ENCODE measurements at places on chromosomes 11 and 22.

- H3K4me1 ChIP-seq, result peaks cover 16% of the 10 kb centered on the region
- H3K27me3 ChIP-seq, result peaks cover 2% of the 10 kb centered on the region
- DNase-seq, result no peak
- H3K27ac ChIP-seq, result no peak overlapping the region
- H3K36me3 ChIP-seq, result no peaks in the 10 kb centered on the region
These were observed 23.5 kb upstream of the GRAMD1B start for GRCh38 chr11:123406441-123407129.

DNA sequence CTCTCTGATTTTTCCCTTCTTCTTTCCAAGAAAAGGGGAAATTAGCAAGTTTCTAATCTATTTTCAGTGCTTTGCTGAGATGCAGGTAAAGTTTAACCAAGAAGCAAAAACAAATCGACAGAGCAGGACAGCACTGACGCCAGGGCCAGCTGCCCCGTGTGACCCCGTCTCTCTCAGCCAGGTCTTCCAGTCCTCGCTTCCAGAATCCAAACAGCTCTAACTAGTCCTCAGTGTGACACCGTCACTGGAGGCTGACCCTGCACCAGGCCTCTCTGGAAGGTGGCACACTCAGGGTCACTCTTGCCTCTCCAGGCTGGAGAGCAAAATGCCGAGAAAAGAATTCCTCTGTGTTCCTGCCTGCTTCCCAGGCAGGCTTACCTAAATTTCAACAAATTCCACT is 44.8 kb downstream of the SHANK2 start:
- no peak for DNase-seq
- no peak overlapping the region for H3K4me3 ChIP-seq
- no peaks in the 10 kb centered on the region for H3K36me3 ChIP-seq
- H3K27me3 ChIP-seq, result no peaks in the 10 kb centered on the region
- H3K27ac ChIP-seq, result no peak overlapping the region

DNA sequence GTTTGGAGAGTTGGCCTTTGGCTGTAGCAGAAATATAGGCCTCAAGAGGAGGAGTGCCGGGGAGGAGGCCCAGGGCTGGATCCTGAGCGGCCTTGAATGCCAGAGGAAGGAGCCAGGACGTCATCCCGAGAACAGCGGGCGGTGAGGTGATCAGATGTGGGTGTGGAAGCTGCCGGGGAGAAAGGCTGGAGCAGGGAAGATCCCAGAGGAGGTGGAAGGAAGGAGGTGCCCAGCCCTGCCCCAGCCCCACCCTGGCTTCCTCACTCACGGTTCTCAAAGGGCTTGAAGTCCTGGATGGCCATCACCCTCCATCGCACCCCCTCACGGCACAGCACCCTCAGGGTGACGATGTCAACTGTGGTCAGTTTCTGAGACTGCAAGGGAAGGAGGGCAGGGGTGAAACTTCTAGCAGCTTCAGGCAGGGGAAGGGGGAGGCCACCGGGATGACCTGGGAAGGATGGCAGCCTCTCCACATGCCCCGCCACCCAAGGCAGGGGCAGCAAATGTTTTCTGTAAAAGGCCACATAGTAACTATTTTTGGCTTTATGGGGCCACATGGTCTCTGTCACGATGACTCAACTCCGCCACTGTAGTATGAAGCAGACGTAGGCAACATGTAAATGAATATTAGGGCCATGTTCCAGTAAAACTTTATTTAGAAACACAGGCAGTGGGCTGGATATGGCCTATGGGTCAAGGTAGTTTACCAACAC is 10.7 kb downstream of the IL2RB start:
- no peaks in the 10 kb centered on the region for H3K27me3 ChIP-seq
- no peaks in the 10 kb centered on the region for H3K4me1 ChIP-seq
- no peak overlapping the region for H3K27ac ChIP-seq
- no peak for DNase-seq
- no peak overlapping the region for H3K4me3 ChIP-seq

GRCh38 chr11:81987829-81988472 is 745.7 kb downstream of the FAM181B start:
- no peaks in the 10 kb centered on the region for H3K4me1 ChIP-seq
- no peak overlapping the region for H3K4me3 ChIP-seq
- no peak overlapping the region for H3K27ac ChIP-seq
- no peaks in the 10 kb centered on the region for H3K36me3 ChIP-seq
- no peak for DNase-seq
- H3K27me3 ChIP-seq, result no peaks in the 10 kb centered on the region

DNA sequence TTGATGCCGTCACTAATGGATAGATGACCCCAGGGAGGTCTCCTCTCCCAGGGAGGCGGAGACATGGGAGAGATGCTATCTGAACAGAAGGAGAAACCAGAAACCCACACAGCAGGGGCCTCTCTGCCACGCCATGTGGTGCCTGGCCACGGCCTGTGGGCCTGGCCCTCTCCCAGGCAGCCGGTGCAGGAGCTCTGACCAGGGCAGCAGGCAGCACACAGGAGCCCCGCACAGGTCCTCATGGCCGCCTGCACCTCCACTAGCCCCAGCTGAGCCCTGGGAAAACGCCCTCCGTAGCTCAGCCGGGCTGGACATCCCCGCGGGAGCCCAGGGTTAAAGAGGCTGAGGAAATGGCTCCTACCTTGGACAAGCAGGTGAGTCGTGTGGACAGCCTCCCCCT is 19.8 kb downstream of the IGSF9B start:
- no peaks in the 10 kb centered on the region for H3K4me1 ChIP-seq
- H3K4me3 ChIP-seq, result no peak overlapping the region
- no peaks in the 10 kb centered on the region for H3K27me3 ChIP-seq

GRCh38 chr22:45842291-45842991 is 134.5 kb downstream of the WNT7B start:
- H3K27ac ChIP-seq, result no peak overlapping the region
- peaks cover 4% of the 10 kb centered on the region for H3K4me1 ChIP-seq
- DNase-seq, result no peak

DNA sequence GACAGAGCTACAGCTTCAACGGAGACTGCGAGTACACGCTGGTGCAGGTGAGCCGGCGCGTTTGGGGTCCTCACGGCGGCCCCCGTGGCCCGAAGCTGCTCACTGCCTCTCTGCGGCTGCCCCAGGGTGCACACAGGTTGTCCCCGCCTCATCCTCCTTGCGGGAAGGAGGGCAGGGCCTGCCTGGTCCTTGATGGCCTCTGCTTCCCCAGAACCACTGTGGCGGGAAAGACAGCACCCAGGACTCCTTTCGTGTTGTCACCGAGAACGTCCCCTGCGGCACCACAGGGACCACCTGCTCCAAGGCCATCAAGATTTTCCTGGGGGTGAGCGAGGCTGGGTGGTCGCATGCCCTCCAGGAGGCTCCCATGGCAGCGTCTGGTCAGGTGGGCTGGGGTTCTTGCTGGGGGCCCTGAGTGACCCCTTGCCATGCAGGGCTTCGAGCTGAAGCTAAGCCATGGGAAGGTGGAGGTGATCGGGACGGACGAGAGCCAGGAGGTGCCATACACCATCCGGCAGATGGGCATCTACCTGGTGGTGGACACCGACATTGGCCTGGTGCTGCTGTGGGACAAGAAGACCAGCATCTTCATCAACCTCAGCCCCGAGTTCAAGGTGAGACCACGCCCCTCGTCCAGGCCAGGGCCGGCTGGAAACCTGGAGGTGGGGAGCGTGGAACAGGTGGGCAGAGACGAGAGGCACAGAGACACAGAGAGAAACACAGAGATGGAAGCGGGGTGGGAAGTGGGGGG is 19.4 kb downstream of the MUC5AC start:
- no peaks in the 10 kb centered on the region for H3K27me3 ChIP-seq
- DNase-seq, result no peak
- H3K4me1 ChIP-seq, result no peaks in the 10 kb centered on the region
- no peak overlapping the region for H3K27ac ChIP-seq

GRCh38 chr11:64826578-64827450 is 16.5 kb upstream of the MEN1 start:
- H3K4me3 ChIP-seq, result no peak overlapping the region
- no peaks in the 10 kb centered on the region for H3K36me3 ChIP-seq
- no peak for DNase-seq
- H3K4me1 ChIP-seq, result no peaks in the 10 kb centered on the region
- H3K27ac ChIP-seq, result no peak overlapping the region
- no peaks in the 10 kb centered on the region for H3K27me3 ChIP-seq

GRCh38 chr11:128210148-128210940 is 377.0 kb downstream of the ETS1 start:
- H3K4me3 ChIP-seq, result no peak overlapping the region
- H3K27ac ChIP-seq, result no peak overlapping the region
- no peaks in the 10 kb centered on the region for H3K4me1 ChIP-seq
- H3K36me3 ChIP-seq, result no peaks in the 10 kb centered on the region
- DNase-seq, result peak; percentile 97

GRCh38 chr11:64524158-64524527 is 66.9 kb upstream of the SLC22A12 start:
- H3K27ac ChIP-seq, result no peak overlapping the region
- no peaks in the 10 kb centered on the region for H3K4me1 ChIP-seq
- H3K27me3 ChIP-seq, result no peaks in the 10 kb centered on the region
- H3K4me3 ChIP-seq, result no peak overlapping the region

DNA sequence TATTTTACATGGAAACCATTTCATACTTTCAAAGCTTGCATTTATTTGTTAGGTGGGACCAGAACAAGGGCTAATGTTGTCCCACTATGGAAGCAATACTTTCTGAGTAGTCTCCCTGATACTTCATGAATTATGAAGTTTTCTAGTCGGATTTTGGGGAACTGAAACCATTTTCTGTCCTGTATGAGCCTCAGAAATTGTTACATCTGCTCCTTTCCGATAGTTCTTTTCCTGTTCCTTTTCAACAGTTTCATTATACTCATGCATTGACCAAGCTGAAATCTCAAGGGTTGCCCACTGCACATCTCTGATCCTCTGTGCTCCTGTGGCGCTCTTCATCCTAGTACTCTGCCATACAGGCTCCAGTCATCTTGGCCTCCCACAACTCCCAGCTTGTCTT is 31.5 kb upstream of the GLYATL1 start:
- no peaks in the 10 kb centered on the region for H3K36me3 ChIP-seq
- no peaks in the 10 kb centered on the region for H3K27me3 ChIP-seq
- H3K4me1 ChIP-seq, result no peaks in the 10 kb centered on the region
- no peak overlapping the region for H3K4me3 ChIP-seq
- H3K27ac ChIP-seq, result no peak overlapping the region

DNA sequence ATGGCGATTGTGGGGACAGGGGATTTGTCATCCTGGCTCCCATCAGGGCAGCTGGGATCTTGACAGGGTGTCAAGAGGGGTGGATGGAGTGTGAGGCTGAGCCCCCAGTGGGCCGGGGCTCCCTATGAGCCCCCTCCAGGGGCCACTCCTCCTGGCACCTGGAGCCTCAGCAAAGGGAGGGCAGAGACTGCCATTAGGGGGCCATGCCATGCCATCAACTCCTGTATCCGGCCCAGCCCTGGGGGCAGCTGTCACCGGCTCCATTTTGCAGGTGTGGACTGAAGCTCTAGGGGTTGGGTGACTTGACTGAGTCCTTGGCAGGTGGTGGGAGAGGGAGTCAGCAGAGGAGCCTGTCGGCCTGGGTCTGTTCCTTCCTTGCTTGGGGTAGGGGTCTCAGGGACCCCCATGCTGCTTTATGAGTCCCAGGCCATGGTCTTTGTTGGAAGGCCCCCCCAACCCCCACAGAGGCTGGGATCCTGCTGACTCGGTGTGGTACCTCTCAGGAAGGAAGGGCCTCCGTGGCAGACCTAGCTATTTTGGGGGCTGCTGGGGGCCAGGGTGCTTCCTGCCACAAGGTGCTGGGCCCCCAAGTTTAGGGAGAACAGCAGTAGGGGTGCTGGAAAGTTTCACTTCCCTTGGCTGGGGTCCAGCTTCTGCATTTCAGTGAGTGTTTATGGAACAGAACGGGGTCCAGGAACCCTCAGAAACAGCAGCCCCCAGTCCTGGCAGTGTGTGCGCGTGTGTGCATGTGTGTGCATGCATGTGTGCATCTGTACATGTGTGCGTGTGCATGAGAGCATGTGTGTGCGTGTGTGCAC is 1.5 kb downstream of the ACY3 start:
- H3K4me1 ChIP-seq, result no peaks in the 10 kb centered on the region
- no peaks in the 10 kb centered on the region for H3K36me3 ChIP-seq
- no peak overlapping the region for H3K27ac ChIP-seq
- H3K4me3 ChIP-seq, result no peak overlapping the region
- no peaks in the 10 kb centered on the region for H3K27me3 ChIP-seq
- no peak for DNase-seq

GRCh38 chr22:26295563-26296126 is 126.4 kb downstream of the SEZ6L start:
- peaks cover 3% of the 10 kb centered on the region for H3K4me1 ChIP-seq
- H3K27ac ChIP-seq, result no peak overlapping the region

- H3K27me3 ChIP-seq, result no peaks in the 10 kb centered on the region
- no peak for DNase-seq
- H3K4me1 ChIP-seq, result no peaks in the 10 kb centered on the region
- H3K27ac ChIP-seq, result no peak overlapping the region
These were observed 29.1 kb downstream of the SVIP start for GRCh38 chr11:22800482-22800881.

DNA sequence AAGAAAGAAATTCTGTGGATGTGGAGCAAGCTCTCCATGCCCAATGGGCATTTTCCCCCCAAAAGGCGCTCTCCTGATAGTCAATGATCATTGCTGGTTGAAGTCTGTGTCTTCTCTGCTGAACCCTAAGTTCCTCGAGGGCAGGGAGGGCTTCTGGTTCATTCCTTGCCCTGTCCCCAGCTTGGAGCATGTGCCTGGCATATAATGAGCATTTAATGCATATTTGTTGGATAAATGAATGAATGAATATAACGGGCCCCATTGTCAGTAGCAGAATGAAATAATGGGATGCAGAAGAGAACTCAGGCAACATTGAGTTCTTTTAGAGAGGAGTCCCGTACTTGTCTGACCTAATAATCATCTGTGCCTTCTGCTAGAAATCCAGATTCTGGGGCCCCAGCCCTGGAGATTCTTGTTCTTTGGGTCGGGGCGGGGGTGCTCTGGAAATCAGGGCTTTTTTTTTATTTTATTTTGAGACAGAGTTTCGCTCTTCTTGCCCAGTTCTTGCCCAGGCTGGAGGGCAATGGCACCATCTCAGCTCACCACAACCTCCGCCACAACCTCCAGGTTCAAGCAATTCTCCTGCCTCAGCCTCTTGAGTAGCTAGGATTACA is 64.4 kb downstream of the CD82 start:
- H3K27me3 ChIP-seq, result no peaks in the 10 kb centered on the region
- H3K36me3 ChIP-seq, result no peaks in the 10 kb centered on the region
- no peak for DNase-seq
- no peak overlapping the region for H3K27ac ChIP-seq

GRCh38 chr11:126268361-126268707 is 361 bp downstream of the SRPRA start:
- H3K27ac ChIP-seq, result peak overlapping the region; percentile 68
- no peak for DNase-seq
- no peaks in the 10 kb centered on the region for H3K4me1 ChIP-seq
- H3K4me3 ChIP-seq, result peak overlapping the region; percentile 95
- H3K27me3 ChIP-seq, result no peaks in the 10 kb centered on the region

- no peak for DNase-seq
- H3K36me3 ChIP-seq, result peaks cover 6% of the 10 kb centered on the region
- H3K4me3 ChIP-seq, result no peak overlapping the region
- H3K4me1 ChIP-seq, result no peaks in the 10 kb centered on the region
- H3K27me3 ChIP-seq, result no peaks in the 10 kb centered on the region
These were observed 44.0 kb downstream of the PISD start for GRCh38 chr22:31618057-31618456.
